Right kidney (tissue), 9 donors: ENCODE measurements at places on chromosomes 7 and 10.

GRCh38 chr10:30540276-30540675, 89.3 kb downstream of the LYZL2 start:
- no peak for DNase-seq

DNA sequence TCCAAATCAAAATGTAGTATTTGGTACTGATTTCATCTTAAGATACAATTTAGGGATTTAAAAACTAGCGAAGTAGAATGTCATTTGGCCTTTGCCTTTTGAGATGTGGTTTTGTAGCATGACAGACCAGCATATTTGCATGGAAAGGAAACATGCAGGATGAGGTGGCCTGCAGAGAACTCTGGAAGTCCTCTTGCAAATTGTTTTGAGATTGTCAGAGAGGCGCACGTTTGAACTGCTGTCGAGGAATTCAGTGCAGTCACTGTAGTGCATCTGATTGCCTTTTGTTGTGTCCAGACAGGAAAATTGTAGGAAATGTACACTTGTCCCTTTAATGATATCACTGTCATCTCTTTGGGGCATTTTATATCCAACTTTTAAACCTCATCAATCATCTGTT, 136.7 kb downstream of the CELF2 start:
- peak; percentile 26 for DNase-seq

DNA sequence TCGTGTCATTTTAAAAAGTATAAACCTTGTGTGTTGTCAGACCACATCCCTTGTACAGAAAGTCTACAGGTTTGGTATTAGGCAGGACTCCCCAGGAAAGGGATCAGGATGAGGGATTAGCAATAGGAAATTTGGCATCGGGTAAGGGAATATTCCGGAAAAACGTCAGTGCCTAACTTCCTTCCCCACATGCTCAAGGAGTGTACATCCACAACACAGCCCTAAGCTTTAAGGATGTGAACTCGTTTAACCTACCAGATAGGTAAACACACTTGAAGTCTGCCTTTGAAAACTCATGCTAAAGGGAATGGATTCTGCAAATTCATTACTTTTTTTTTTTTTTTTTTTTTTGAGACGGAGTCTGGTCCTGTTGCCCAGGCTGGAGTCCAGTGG, 194.9 kb downstream of the SKIDA1 start:
- DNase-seq = no peak

DNA sequence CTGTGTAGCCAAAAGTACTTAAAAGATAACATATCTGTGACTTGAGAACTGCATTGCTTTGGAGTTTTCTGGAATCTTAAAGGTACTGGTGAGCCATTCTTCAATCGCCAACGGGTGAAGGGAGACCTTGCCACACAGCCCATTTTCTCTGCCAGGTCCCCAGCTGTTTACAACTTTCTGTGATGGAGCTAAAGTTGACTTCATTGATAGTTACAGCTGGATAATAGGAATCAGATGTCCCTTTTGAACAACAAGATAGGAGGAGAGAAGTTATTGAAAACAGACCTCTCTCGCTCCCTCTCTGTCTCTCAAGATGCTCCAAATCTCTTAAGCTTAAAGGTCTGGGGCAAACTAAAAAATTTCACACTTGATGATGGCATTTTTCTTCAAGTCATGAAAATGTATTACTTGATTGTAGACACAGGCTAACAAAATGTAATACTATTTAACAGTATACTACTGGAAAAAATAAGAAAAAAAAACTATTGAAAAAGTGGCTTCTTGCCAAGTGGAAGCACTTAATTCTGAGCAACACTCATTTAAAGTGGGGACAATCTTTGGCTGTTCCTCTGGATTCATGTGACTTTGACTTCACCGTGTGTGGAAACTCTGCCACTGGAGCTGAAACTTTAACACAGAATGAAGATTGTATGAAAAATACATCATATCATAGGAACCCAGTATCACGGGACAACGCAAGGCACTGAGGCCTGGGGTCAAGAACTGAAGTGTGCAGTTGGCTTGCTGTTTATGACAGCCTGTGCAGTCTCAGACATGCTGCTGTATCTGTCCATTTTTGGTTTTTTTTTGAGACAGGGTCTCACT, 78.4 kb upstream of the AFAP1L2 start:
- no peak for DNase-seq

- DNase-seq = no peak
Measured at GRCh38 chr10:113320211-113320610, 232.6 kb upstream of the HABP2 start.

DNA sequence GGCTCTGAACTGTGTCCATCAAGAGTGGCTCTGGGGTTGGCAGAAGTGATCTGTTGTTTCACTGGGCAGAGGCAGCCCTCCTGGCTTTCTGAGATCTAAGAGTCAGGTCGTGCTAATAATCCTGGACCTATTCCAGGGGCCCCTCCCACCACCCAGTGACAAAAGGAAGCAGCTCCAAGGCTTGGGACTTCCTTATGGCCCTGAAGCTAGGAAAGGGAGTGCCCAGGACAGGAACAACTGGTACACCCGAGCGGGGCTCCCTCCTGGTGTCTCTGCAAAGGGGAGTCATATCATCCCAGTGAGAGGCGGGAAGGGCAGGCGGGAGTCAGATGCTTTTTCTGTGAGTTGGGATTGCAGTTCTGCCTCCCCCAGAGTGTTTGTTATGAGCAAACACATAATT, 32.3 kb downstream of the RPS24 start:
- DNase-seq = no peak

DNA sequence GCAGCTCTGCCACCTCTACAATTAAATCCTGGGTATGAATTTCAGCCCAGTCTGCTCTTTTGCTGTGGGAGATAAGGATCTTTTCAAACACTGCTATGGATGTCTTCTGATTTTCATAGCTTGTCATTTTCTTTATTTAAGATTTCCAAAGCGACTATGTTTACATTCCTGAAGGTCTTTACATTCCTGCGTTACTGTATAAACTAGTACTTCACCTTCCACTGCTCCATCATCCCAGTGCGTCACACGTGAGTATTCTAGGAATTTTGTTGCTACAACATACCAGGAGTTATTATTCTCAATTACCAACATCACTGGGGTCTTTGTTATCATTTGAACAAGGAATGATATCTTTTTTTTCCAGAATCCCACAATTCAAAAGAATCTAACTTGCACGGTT, 944.7 kb downstream of the SORCS3 start:
- DNase-seq = no peak

GRCh38 chr7:36967387-36967786, 243.1 kb upstream of the AOAH start:
- no peak for DNase-seq

DNA sequence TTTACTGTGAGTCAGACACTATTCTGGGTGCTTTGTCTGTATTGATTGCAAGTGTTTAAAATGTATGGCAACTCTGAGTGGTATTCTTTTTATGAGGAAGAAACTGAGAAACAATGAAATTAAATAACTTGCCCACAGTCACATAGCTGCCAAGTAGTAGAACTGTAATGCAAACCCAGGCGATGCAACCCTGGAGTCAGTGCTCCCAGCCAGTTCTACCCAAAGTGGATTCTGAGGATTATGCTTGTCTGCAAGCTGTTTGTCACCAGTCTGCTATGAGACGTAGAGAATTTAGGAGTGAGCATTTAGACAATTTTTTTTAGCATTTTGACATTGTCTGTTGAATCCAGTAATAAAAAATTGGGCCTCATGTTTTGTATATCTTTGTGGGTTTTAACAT, 306.0 kb upstream of the LRGUK start:
- no peak for DNase-seq

- no peak for DNase-seq
Measured at GRCh38 chr7:45595809-45596664, 21.9 kb downstream of the ADCY1 start.

- DNase-seq = no peak
Measured at GRCh38 chr10:74047871-74048270, 50.0 kb downstream of the VCL start.

DNA sequence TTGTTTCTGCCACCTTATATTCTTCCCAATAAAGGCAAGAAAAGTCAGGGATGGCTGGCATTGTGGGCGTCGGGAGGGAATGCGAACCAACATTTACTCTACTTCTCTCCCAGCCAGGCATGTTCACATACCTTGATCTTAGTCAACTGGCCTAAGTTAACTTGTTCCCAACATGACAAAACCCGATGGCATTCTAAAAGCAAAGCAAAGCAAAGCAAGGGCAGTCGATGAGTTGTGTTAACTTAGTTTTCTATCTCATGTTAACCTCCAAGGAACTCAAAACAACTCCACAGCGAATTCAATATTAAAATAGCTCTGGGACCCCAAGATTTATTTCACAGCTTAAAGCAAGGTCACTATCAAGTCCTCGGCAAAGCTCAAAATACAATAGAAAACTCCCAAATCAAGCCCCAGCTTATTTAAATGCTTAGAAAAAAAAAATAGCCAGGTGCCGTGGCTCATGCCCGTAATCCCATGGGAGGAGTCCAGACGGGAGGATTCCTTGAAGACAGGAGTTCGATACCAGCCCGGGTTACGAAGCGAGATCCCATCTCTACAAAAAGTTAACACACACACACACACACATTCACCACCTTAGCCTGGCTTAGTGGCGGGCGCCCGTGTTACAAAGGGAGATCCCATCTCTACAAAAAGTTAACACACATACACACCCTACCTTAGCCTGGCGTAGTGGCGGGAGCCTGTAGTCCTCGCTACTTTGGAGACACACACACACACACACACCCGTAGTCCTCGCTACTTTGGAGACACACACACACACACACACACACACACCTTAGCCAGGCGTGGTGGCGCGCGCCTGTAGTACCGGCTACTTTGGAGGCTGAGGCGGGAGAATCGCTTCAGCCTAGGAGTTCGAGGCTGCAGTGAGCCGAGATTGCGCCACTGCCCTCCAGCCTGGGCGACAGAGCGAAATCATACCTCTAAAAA, 901 bp upstream of the CCNY start:
- no peak for DNase-seq

- DNase-seq = no peak
Measured at GRCh38 chr10:125628104-125629049, 54.6 kb downstream of the TEX36 start.

DNA sequence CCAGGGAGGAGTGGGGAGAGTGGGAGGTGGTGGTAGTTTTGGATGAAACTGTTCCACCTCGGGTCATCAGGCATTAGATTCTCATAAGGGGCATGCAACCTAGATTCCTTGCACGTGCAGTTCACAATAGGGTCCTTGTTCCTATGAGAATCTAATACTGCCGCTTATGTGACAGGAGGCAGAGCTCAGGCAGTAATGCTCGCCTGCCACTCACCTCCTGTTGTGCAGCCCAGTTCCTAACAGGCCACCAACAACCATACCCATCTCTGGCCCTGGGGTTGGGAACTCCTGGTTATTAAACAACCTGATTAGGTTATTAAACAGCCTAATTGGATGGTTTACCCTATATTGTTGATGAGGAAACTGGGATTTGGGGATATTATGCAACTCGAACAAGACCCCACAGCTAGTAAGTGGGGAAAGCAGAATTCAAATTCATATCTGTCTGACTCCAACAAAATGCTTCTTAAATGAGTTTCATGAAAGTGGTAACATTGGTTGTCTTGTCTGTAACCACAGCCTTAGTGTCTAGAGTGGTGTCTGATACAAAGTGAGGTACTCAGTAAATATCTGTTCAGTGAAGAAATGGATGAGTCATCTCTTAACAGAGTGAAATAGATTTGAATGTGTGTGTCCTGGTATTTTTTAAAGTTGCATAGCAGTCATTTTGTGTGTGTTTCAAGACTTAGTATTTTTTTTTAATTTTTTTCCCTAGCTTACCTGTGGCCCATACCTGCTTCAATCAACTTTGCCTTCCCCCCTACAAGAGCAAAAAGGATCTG, 101.6 kb downstream of the HECTD2 start:
- no peak for DNase-seq

- no peak for DNase-seq
Measured at GRCh38 chr7:107993891-107994291, 9.1 kb downstream of the LAMB1 start.

- DNase-seq = no peak
Measured at GRCh38 chr10:76640806-76641205, 996.8 kb downstream of the KCNMA1 start.

- no peak for DNase-seq
Measured at GRCh38 chr10:125692601-125693523, 9.9 kb upstream of the TEX36 start.

GRCh38 chr7:101598986-101599771, 29.9 kb downstream of the MYL10 start:
- DNase-seq = peak; percentile 33

- no peak for DNase-seq
Measured at GRCh38 chr10:118562851-118563250, 32.6 kb downstream of the PRLHR start.

GRCh38 chr10:124447751-124448466, 1.9 kb downstream of the NKX1-2 start:
- peak; percentile 68 for DNase-seq

DNA sequence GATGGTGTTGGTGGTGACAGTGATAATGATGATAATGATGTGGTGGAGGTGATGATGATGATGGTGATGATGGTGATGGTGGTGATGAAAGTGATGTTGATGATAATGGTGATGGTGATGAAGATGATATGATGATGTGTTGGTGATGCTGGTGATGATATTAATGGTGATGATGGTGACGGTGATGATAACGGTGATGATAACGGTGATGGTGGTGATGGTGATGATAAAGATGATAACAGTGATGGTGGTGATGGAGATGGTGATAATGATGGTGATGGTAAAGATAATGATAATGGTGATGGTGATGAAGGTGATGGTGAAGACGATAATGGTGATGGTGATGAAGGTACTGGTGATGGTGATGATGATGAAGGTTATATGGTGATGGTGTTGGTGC, 76.6 kb downstream of the UNCX start:
- no peak for DNase-seq

GRCh38 chr10:35136263-35136815, 9.7 kb downstream of the CREM start:
- no peak for DNase-seq

- no peak for DNase-seq
Measured at GRCh38 chr7:49397750-49398149, 375.7 kb upstream of the VWC2 start.

DNA sequence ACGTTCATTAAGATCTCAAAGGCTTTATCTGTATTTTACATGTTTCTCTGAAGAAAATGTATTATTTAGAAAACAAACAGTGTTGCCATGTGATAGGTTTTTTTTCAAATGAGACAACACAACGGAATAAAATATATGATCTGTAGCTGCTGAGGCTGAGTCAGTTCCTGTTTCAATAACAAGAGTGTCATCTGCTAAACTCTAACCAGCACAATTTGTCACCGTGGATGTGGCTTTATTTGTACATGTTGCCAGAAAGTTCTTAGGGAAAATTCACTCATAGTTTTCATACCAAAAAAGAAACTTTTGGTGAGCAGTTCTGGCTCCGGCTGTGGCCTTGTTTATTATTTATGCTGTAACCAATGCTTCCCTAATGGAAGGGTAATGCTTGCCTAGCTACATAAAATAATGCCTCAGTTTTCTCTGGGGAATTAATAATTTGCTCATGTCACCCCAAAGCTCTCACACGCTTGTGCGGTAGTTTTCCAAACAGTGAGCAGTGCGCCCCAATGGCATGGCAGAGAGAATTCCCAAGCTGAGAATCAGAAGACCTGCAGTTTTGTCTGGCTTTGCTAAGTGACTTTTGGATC, 20.3 kb upstream of the KLF6 start:
- no peak for DNase-seq
